Suppressor macrophage treated with lipopolysaccharide for 1 hour (primary cell): ENCODE measurements at places on chromosomes 5 and 9.
A peak's percentile ranks its signal among the peaks of the same experiment; 100 is the strongest.

- no peak for DNase-seq
These were observed 25.8 kb upstream of the F2R start for GRCh38 chr5:76690037-76690679.

- peak; percentile 84 for DNase-seq
These were observed 30.4 kb upstream of the NOTCH1 start for GRCh38 chr9:136576269-136576626.

DNA sequence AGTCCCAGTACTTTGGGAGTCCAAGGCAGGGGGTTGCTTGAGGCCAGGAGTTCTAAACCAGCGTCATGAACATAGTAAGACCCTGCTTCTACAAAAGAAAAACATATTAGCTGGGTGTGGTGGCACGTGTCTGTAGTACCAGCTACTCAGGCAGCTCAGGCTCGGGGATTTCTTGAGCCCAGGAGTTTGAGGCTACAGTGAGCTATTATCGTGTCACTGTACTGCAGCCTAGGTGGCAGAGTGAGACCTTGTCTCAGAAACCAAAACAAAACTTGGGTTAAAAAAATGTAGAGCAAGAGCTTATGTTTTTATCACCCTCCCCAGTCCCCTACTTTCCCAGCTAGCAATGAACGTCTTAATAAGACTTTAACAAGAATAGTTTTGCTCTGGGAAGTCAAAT is 46.7 kb downstream of the UHRF2 start:
- no peak for DNase-seq

- no peak for DNase-seq
These were observed 258.1 kb downstream of the SYK start for GRCh38 chr9:91059713-91060112.

DNA sequence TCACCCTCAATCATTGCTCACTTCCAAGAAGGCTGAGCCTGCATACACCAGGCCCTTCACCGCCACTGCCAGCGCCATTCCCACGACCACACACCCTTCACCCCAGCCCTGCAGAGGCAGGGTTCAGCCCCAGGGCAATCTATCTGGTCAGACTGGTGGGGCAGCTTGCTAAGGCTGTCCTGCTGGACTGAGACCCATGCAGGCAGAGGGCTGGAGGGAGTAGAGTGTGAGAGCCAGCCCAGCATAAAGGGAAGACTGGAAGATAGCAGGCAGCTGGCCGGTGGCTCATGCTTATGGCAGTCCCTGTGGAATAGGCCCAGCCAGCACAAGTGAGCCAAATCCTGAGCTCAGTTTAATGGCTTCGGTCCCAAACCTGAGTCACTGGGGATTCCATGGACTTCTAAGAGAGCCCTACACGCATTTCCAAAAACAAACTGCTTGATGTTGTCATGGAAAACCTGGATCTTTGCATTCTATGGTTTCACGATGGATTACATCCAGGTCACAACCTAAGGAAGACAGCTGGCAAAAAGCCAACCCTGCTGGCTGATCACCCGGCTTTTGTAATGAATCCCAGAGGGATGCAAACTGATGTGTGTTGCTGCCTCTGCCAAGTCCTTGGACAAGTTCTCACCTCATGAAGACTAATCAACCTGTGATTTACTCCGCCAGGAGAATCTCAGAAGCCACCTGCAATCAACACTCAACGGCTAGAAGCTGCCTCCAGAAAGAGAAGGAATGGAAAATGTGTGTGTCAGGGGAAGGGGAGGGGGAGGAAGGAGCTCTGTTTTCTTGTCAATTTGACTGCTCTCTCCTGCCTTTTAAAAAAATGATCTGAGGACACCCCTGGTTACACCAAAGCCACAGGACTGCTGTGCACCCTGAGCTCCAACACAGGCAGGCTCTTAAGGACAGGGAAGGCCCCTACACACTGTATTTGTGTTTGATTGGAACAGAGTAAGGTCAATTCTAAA is 143.6 kb downstream of the LHFPL2 start:
- DNase-seq, result peak; percentile 83

GRCh38 chr5:7105358-7105757 is 290.6 kb upstream of the ADCY2 start:
- DNase-seq, result no peak

DNA sequence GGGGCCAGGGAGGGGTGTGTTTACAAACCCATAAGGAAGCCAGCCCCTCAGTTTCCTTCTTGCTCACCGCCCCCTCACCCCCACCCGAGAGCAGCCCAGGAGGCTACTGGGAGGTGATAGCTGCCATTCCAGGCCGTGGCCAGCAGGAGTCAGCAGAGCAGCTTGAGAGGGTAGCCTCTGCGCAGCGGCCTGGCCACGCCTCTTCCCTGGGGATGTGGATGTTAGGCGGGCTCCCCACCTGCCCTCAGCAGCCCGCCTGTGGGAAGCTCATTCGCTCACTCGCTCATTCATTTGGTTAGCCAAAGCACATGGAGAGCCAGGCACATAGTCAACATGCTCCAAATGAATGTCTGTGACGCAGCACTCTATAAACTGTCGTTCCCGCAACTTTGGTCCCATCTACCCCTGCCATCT is 6.1 kb upstream of the DPM2 start:
- DNase-seq, result peak; percentile 94

- peak; percentile 73 for DNase-seq
These were observed 992 bp downstream of the SETD9 start for GRCh38 chr5:56910210-56910965.

DNA sequence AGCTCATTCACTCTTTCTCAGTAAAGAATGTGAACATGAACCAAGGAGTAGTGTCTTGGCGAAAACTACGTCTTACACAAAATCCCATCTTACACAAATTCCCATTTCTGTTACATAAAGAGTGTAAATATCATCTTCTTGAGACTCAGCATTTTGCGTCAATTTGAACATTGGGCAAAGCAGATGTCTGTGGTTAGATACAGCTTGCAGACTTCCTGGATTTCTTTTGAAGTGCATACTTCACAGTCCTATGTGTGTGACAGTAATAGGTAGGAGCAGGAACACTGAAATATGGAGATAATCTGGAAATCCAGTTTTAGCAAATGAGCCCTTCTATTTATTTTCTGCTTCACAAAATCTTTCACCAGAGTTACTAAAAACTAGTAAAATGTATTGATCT is 58.8 kb downstream of the C6 start:
- DNase-seq, result no peak

DNA sequence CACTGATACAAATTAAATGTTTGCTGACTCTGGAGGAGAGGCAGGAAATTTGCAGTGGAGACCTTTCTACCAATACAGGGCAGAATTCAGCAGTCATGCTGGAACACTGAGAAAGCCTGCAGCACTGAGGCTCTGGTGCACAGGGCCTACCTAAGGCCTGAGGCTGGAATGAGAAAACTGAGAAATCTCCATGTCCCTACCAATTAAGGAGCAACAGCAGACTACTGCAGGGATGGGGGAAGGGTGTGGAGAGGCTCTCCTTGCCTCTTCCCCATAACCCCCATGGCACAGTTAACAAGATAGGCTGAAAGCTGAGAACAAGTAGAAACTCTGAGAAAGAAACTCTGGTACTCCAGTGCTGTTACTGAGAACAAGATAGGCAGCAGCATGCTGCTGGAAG is 10.5 kb downstream of the FBXO4 start:
- DNase-seq, result no peak

- no peak for DNase-seq
These were observed 2.0 kb upstream of the REEP5 start for GRCh38 chr5:112923988-112924387.

DNA sequence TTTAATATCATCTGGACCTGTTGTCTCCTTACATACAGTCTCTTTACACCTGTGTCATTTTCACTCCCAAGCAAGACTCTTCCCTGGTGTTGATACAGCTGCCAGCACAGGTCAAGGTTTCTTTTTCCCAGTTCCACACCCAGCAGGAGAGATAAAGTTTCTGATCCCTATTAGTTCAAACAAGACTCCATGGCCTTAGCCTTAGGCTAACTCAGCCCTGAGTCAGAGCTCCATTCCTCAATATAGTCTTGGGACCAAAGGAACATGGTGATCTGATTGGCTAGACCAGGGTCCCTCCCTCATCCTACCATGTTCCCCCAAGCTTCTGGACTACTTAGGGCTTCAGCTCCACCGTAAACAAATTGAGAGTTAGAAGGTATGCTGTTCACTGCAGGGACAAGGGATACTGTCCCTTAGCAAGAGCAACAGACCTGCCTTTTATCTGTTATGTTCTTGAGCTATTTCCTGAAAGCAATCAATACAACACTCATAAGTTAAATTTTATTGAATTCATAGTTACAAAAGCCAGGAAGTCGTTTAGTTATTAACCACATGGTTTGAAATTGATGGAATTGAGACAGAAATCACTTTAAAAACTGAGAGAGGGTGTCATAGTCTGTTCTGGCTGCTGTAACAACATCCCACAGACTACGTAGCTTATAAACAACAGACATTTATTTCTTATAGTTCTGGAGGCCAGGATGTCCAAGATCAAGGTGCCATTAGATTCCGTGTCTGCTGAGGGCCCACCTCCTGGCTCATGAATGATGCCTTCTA is 20.5 kb downstream of the SLC1A1 start:
- no peak for DNase-seq

- no peak for DNase-seq
These were observed 223.8 kb downstream of the CEMIP2 start for GRCh38 chr9:71544464-71544863.

DNA sequence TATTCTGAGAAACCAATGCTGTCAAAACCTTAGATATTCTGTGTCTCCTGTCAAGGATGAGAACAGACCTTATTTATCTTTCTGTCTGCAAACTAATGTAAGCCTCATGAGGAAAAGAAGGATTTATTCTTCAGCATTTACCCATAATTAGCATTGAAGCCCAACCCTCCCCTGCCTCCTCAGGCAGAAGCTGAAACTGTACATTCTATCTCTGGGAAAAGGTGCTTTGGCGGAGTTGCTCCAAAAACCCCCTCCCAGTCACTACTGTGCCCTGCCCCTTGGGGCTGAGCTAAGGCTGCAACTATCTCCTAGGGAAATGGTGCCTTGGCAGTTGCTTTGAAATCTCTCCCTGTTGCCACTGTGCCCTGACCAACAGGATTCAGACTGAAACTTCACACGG is 106.2 kb upstream of the TLR4 start:
- DNase-seq, result no peak

DNA sequence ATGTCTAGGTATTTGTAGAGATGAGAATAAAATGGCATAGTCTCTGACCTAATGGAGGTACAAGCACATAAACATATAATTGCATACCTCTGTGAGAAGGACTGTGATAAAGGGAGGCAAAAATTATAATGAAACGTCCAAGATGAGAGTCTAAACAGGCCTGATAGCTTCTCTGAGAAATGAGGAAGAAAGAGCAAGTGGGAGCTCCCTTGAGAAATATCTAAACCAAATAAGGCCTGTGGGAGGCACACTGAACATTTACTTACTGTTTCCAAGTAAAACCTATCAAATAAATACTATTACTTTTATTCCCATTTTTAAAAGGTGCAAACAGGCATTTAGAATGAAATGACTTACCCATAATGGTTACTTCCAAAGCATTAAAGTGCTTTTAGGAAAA is 125.6 kb upstream of the PAPPA start:
- DNase-seq, result no peak

- DNase-seq, result no peak
These were observed 144.7 kb upstream of the MPDZ start for GRCh38 chr9:13424204-13424603.

GRCh38 chr9:37415011-37415719 is 7.3 kb upstream of the GRHPR start:
- peak; percentile 83 for DNase-seq

- peak; percentile 20 for DNase-seq
These were observed 87.4 kb downstream of the PAX5 start for GRCh38 chr9:36946653-36947052.

DNA sequence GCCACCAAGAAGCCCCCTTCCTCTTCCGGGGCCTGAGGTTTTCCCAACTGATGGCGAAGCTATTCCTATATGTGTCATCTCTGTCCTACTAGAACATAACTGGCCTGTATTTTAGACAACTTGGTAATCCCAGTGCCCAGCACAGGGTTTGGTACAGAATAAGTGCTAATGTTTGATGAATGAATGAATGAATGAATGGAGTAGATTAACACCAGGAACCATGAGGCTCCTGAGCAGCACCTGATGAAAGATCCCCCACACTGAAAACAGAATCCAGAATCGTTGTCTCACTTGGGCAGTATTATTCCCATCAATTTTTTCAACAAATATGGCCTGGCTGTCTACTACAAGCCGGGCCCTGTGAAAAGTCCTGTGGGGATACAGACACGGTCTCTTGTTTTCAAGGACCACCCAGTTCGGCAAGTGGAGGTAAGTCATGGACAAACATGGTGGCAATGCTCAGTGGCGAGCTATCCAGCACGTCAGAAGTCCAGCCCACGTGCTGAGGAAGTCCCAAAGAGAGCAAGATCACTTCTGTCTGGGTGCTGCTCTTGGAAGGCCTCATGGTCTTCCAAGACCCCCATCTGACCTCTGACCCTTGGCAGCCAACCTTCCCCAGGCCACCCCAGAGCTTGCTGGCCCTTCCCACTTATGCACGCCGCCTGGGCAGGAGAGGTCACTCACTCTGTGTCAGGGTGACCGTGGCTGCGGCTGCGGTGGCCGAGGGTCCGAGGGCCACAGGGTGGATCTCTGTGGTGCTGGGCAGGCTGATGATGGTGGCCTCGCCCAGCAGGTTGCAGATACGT is 1.0 kb downstream of the NAIF1 start:
- DNase-seq, result no peak

GRCh38 chr9:13268469-13268868 is 11.0 kb downstream of the MPDZ start:
- no peak for DNase-seq

- DNase-seq, result no peak
These were observed 215.4 kb downstream of the NR3C1 start for GRCh38 chr5:143188083-143188482.

DNA sequence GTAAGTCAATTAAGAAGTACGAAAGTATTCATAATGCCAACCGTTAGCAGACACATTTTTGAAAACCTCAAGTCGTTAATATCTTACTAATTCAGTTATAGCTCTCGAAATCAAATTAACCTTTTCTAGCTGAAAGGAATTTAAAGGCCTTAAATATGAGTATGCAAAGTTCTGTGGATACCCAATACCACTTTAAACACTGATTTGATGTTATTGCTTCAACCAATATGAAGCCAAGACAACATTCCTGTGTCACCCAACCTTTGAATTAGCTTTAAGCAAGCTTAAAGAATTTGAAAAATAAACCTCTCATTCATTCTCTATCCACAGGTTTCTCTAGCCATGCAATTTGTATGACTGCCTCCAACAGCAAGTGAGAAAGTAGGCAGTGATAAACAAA is 204.5 kb downstream of the MCTP1 start:
- DNase-seq, result no peak

- no peak for DNase-seq
These were observed 1094.9 kb upstream of the C9orf72 start for GRCh38 chr9:28668158-28668557.

GRCh38 chr5:77921094-77921768 is 145.1 kb upstream of the TBCA start:
- no peak for DNase-seq
